ENCODE measurements at places on chromosomes 5 and 9.

DNA sequence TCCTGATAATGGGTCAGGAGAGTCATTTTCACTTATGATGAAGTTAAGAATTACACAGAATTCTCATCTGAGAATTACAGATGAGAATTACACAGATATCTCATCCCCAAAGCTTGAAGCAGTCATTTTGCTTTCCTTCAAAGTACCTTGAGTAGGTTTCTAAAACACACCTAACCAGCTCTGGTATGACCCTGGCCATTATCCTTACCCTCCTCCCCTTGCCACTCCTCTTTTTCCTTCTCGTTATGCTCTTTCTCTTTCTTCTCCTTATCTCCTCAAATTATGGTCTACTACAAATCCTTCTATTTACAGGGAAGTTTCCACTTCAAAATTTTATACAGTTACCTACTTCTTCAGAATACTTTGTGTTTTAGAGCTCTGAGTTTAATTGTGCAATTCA, 44.5 kb downstream of the MEF2C start:
- DNase-seq: no peak

DNA sequence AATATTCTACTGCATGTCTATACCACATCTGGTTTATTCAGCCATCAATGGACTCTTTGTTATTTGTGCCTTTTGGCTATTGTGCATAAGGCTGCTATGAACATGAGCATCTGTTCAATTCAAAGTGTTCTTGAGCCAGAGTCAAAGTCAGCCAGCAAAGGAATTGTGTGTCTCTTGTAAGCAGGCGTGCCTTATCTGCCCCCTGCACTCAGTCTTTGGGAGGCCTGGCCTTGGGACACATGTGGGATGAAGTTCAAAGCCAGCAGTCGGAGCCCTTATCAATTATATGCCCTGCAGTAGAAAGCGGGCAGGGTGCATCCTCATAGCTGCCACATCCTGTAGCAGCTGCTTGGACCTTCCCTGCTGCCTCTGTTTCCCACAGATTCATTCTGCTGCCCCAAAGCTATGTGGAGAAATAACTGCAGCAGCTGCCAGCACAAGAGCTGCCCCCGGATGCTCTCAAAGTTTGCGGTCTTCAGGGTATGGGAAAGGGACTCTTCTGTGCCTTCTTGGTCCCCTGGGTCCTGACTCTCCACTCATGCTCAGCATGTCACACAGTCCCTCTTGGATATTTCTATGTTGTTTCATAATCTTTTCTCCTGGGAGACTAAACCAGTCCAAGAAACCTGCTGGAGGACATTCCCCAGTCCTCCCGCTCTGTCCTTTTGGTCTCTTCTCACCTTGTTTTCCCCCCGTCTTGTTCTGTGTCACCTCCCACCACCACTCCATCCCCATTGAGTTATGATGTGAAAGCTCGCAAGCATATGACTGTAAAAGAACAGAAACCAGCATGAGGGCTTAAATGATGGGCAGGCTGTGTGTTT, 35.9 kb downstream of the STOM start:
- DNase-seq: no peak

DNA sequence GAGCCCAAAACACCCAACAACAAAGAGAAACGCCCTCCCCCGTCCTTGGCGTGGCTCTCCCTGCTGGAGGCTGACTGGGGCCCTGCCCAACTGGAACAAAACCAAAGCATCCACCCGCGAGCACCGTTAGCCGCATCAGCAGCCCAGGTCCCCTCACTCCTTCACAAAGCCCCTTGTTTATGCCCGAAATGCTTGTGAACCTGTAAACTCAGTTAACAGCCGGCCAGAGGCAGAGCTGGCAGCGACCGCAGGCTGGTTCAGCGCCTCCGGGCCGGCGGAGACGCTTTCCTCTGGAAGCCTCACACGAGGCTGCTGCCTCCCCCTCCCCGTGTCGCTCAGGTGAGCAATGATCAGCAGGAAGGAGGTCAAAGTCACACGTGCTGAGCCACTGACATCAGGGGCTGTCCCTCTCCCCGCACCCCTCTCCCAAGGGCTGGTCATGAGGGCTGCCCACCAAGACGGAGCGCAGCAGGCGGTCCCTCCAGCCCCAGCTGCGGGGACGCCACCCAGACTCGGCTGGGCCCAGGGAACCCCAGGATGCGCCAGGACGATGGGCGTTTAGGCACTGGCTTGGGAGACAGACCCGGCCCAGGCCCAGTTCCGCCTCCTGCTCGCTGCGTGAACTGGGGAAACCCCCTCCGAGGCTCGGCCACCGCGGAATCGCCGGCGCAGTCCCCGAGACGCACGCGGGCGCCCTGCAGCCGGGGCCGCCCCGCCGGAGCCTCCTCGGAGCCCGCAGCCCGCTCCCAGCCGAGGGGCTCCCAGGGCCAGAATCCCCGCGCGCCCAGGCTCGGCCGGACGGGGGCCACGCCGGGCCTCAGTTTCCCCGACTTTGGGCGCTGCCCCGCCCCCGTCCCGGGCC, 563 bp downstream of the SNAPC4 start:
- DNase-seq: peak; percentile 56

DNA sequence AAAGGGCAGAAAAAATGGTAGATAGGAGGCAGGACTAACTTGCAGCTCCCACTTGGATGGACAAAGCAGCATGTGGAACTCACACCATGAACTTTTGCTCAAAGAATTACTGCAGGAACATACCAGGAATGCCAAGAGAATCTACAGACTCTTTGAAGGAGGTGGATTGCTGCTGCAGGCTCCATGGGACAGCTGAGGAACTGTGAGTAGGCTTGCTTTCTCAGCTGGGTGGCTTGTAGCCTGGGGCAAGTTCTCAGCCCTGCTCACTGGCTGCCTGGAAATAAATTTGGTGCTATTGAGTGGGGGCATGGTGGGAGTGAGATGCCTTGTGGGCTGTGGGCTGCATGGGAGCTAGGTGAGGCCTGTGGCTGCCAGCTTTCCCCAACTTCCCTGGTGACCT, 574.5 kb downstream of the PRELID2 start:
- no peak for DNase-seq

- DNase-seq: no peak
These were observed 455.4 kb downstream of the CAAP1 start for GRCh38 chr9:26437056-26437711.

DNA sequence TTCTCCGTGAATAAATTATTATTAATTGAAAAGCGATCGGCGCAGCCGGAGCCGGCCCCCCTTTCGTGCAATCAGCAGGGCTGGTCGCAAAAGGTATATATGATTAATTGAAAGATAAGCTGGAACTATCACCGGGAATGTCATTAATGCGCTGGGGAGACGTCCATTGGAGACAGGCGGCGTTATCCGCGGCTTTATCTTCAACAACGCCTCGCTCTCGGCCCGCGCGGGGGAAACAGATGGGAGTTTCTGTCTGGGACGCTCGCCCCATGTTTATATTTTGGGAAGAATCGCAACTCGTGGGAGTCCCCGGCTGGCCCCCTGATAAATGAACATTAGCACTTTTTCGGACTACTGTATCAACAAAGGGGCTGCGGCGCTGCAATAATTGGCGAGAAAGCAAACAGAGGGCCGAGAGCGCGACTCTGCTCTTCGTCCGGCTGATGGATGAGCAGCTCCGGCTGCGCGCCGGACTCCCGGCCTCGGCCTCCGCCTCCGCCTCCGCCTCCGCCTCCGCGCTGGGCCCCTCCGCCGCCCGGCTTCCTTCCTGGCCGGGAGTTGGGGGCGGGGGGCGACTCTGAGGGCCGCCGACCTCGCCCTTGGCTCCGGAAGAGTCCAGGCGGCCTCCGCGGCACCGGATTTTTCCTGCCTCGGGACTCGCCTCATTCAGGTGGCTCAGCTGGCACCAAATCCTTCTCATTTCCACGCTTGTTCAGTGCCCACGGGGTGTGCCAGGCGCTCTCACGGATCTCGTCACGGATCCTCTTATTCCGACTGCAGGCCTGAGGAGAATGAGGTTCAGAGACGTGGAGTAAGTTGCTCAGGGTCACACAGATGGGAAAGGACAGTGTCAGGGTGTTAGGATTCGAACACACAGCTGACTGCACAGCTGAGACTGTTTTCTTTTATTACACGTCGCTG, 3.6 kb upstream of the NKX2-5 start:
- DNase-seq: peak; percentile 57

- no peak for DNase-seq
These were observed 121.6 kb downstream of the ADAMTSL1 start for GRCh38 chr9:18595597-18595996.

GRCh38 chr9:112411626-112412027, 31.7 kb downstream of the HSDL2 start:
- no peak for DNase-seq

Measured in ecto neural progenitor cell (in vitro differentiated cells).